Left hindlimb (tissue), 1 donor: ENCODE measurements at places on chromosomes 6 and 20.

- no peak for DNase-seq
Measured at GRCh38 chr20:63178889-63179686, 36.8 kb downstream of the YTHDF1 start.

GRCh38 chr20:4601630-4602296 is 119.9 kb upstream of the PRND start:
- peak; percentile 79 for DNase-seq

GRCh38 chr6:53321701-53322100 is 27.0 kb downstream of the ELOVL5 start:
- no peak for DNase-seq

GRCh38 chr6:139570166-139570565 is 195.7 kb upstream of the CITED2 start:
- DNase-seq = no peak

DNA sequence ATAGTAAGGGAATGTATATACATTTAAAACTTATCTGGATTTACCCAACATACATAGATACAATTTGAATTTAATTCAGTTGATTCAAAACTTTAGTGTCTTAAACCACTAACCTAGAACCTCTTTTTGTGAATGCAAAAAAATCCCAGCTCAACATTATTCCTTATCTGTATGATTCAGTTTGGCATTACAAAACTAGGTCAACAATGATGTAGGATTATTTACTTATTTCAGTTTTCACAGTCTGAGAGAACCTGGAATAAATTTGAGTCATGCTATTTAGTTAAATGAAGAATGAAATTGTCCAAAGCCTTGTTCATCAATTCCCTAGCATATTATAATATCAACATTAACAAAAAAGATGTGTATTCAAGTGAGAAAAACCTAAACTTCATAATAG is 7.4 kb upstream of the PLCB1 start:
- DNase-seq = no peak

DNA sequence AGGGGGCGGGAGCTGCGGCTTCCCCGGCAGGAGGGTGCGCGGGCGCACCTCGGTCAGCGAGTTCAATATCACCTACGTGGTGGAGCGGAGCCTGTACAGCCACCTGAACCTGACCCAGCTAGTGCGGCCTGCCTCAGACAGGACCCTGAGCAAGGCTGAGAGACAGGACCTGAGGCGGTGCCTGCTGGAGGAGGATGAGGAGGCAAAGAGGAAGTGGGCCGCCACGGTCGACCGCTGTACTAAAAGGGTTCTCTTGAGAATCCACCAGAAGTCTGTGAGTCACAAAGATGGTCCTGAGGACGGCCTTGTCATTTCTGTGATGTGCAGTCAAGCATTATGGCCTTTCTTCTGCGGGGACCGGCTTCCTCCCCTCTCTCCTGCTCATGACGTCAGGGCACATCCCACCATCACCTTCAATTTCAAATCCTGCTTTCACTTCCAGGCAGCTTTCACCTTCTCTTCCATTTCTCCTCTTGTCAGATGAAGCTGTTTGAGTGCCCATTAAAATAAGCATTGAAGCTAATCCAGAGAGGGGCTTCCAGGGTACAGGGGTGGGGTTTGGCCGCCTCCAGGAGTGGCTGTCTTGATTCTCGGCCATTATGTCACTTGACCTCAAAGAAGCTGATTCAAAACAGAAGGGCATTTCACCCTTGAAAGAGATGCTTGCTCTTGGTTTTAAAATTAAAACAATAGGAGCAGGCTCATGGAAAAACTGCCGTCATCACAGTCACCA is 177.6 kb downstream of the SASH1 start:
- no peak for DNase-seq

GRCh38 chr20:46787991-46788762 is 78.7 kb downstream of the SLC2A10 start:
- no peak for DNase-seq

DNA sequence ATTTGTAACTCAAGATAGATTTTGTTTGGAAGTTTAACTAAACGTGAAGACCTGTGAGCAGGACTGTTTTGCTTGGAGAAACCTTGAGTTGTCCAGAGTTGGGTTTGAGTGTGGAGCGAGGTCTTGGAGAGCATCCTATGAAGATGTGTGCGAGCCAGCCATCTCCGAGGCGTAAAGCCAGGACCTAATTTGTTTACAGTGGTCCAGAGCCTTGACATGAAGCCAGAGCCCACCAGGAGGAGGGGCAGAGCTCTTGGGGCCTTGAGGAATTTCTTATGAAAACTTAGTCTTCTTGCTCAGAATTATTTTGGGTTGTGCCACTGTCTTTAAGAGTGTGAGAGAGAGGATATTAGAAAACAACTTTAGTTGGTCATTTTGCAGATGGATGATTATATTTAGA is 6.3 kb downstream of the CHMP4B start:
- no peak for DNase-seq

DNA sequence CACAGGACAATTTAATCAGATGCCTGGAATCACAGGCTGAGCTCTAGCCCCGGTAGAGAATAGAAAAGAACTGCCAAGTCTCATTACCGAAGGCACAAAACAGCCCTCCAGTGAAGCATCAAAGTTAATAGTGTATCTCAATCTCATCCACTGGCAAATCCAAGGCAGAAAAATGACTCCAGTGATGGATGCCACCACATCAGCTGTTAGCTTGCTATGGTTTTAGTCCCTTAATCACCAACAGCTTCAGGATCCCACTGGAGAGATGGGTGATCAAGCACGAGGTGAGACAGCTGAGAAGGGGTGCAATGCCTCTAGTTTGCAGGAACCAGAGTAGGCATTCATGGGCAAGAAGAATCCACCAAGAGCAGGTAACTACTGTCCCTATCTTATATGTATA is 81.8 kb downstream of the STK35 start:
- DNase-seq = no peak

- no peak for DNase-seq
Measured at GRCh38 chr6:97262676-97263075, 20.3 kb downstream of the MMS22L start.

DNA sequence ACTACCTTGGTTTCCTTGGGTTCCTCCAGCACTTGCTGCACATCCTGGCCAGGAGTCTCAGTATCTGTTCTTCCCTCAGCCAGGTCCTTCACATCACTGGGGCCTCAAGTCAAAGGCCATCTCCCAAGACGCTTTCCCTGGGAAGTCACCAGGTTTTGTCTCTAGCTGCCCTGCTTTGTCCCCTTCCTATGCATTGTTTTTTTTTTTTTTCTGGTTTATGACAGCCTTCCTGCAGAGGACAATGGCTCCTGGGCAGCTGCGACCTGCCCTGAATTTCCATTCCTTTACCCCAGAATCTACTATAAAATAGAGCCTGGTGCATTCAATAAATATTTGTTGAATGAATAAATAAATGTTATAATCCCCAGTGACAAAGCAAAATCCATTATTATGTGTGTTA is 687.3 kb downstream of the QKI start:
- no peak for DNase-seq

GRCh38 chr20:57664924-57665588 is 44.8 kb downstream of the PMEPA1 start:
- peak; percentile 18 for DNase-seq

GRCh38 chr6:29071831-29072723 is 15.0 kb downstream of the OR2B3 start:
- DNase-seq = no peak

GRCh38 chr20:9280666-9281065 is 211.8 kb downstream of the PLCB4 start:
- no peak for DNase-seq

DNA sequence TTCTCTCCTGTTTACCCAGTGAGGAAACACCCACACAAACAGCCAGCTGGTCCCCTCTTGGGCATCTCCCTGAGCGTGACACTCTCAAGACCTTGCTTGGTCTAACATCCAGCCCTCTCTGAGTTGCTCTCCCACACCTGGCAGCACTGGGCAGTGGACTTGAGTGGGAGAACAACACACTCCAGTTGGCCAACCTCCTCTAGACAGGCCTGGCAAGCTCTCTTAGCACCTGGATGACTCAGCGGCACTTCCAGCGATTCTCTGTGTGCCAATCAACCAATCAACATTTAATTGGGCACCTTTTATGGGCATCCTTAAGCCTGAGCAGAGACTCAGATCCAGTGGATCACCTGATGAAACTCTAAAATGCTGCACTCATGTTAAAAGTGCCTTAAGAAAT is 76.6 kb upstream of the QKI start:
- no peak for DNase-seq

DNA sequence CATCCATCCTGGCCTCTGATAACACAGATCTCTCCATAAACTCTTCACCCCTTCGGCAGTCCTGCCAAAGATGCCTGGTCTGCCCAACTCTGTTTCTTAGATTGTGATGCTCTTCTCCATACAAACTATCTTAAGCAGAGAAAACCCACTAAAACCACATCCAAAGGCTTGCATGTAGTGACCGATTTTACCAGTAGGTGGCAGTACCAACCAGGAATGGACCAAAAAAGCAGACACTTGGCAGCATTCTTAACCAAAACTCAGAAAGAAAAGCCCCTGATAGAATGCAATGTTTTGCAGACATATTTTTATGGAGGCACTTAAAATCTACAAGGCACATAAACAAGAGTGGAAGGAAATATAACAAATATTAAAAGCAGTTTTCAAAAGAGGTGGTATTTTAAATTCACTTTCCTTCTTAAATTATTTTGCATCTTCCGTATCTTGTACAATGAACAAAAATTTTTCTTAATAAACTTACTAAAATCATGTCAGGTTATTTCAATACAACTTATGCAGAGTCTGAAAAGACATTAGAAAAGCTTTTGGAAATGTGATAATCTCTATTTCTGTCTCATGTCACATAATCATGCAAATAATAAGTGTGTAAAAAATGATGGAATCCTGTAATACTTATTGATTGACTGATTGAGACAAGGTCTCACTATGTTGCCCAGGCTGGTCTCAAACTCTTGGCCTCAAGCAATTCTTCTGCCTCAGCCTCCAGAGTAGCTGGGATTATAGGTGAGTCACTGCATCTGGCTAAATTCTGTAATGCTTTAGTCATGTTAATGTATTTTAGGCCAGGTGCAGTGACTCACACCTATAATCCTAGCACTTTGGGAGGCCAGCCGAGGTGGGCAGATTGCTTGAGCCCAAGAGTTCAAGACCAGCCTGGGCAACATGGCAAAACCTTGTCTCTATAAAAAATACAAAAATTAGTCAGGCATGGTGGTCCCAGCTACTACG is 29.4 kb downstream of the LRP11 start:
- peak; percentile 68 for DNase-seq

DNA sequence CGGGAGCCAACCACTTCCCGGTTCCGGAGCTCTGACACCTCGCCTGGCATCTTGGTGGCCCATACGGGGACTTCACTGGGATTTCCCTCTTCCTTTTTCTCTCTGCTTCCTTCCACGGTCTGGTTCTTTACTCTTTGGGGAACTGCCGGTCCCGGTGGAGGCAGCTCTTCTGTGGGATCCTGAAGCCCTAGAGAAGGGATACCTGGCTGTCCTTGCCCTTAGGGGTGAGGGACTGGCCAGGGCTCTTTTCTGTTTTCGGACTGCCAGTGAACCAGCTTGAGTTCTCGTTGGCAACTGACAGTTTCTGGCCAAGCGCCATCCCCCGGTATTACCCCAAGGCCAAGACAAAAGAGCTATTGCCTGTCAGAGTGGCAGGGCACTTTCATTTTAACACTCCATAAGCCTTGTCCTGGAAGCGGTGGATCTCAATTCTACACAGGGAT is 880 bp upstream of the CPXM1 start:
- DNase-seq = no peak

GRCh38 chr6:137475103-137475502 is 19.1 kb downstream of the OLIG3 start:
- no peak for DNase-seq

GRCh38 chr20:24034820-24035219 is 46.2 kb upstream of the GGTLC1 start:
- DNase-seq = no peak

GRCh38 chr6:25171301-25171700 is 107.9 kb upstream of the CARMIL1 start:
- DNase-seq = no peak

DNA sequence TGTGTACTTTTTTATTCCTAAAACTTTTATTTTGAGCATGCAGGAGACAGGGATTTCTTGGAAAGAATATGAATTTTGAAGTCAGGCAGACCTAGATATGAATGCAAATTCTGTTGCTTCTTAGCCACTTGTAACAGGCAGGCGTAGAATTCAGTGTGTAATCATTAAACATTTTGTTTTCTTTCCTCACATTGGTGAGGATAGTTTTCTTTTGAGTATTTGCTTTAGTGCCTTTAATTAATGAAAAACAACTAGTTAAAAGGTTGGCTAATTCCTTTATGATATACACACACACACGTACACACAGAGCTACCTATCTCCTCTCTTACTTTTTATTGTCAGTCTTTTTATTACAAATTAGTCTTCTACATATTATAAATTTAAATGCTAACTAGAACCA is 342.3 kb downstream of the CDKAL1 start:
- DNase-seq = no peak

DNA sequence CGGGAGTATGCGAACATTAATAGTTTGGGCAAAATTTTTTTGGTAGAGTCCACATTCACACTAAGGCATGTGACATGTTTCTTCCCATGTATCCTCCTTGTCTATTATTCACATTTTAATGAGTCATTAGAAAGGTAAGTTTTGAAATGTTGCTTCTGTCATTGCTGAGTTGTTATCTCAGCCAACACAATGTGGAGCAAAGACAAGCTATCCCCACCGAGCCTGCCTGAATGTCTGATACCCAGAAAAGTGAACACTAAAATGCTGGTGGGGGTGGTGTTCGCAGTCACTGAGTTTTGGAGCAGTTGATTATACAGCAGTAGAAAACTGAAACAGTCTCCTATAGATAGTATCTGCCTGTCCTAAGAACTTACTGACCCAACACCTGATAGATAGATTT is 68.3 kb upstream of the ASF1A start:
- no peak for DNase-seq

GRCh38 chr20:44481719-44482416 is 6.2 kb downstream of the TTPAL start:
- DNase-seq = no peak

DNA sequence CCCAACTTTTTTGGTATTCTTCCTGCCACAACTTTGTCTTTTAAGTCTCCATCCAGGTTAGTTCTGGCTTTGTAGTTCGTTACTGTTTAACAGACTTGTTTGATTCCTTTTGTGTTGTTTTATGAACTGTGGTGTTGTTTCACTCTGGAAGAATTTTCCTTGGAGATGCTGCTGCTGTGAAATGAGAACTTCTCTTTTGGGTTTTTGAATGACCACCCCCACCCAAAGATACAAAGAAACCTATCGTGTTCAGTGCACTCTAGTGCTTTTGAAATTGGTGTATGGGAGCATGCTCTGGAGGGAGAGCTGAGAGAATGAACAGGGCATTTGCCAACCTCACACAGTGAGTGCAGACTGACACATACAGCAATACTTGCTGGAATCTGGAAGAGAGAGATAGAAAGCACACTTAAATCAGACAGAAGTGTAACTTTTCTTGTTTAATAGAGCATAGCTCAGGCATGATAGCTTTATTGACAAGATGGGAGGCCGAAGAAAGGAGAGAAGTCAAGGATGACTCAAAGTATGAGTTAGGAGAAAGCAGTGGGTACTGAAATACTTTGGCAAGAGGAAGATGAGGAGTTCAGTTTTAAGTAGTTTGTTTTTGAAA is 293.1 kb downstream of the SOX4 start:
- no peak for DNase-seq

- peak; percentile 53 for DNase-seq
Measured at GRCh38 chr20:63697357-63697867, 960 bp downstream of the TNFRSF6B start.

GRCh38 chr6:84280030-84280429 is 52.6 kb upstream of the CEP162 start:
- no peak for DNase-seq

GRCh38 chr20:63116412-63117106 is 99.4 kb downstream of the YTHDF1 start:
- peak; percentile 49 for DNase-seq

- DNase-seq = no peak
Measured at GRCh38 chr6:136341967-136342366, 52.3 kb upstream of the BCLAF1 start.

GRCh38 chr20:35223941-35224340 is 2.5 kb upstream of the MMP24 start:
- no peak for DNase-seq
